ENCODE measurements at places on chromosomes 11 and 22. TPM values are rescaled to one million over a fixed set of nuclear protein-coding genes. Genes with fewer than 3 reads are reported as not detected.

The ZNF214 gene
- 1.3 TPM for total RNA-seq

The SLC22A12 gene
- not detected for total RNA-seq

The OR52E6 gene
- not detected for total RNA-seq

The MS4A6A gene
- total RNA-seq: 4.3 TPM

The KRTAP5-9 gene
- 0.27 TPM for total RNA-seq

The ART5 gene
- under 0.01 TPM for total RNA-seq

The OR51E2 gene
- under 0.01 TPM for total RNA-seq

The FGF4 gene
- not detected for total RNA-seq

The UBQLNL gene
- total RNA-seq: 0.81 TPM

The KRTAP5-8 gene
- total RNA-seq: not detected

The SLC15A3 gene
- 1.6 TPM for total RNA-seq

The CASP12 gene
- total RNA-seq: not detected

The NLRP14 gene
- under 0.01 TPM for total RNA-seq

The TP53AIP1 gene
- total RNA-seq: 0.27 TPM

The UBQLN3 gene
- total RNA-seq: 0.81 TPM

The DUSP8 gene
- 1.1 TPM for total RNA-seq

The CCDC88B gene
- 21.3 TPM for total RNA-seq

The OR8D4 gene
- total RNA-seq: not detected

The FOLH1 gene
- 0.54 TPM for total RNA-seq

The OR10A3 gene
- total RNA-seq: under 0.01 TPM

The BEST1 gene
- 1.9 TPM for total RNA-seq

The ANO1 gene
- not detected for total RNA-seq

The SLC16A8 gene
- total RNA-seq: under 0.01 TPM

The TSKU gene
- 0.27 TPM for total RNA-seq

The APOBEC3C gene
- total RNA-seq: 12.9 TPM

The OR5P2 gene
- not detected for total RNA-seq

The STIM1 gene
- total RNA-seq: 80.2 TPM

The AIFM3 gene
- 1.6 TPM for total RNA-seq

The RPS6KB2 gene
- total RNA-seq: 63.0 TPM

The MOV10L1 gene
- 0.27 TPM for total RNA-seq

The RIMBP3B gene
- total RNA-seq: 1.6 TPM

The CRKL gene
- total RNA-seq: 36.9 TPM

The MS4A12 gene
- total RNA-seq: not detected

The DENND5A gene
- total RNA-seq: 433 TPM

The PLAAT2 gene
- not detected for total RNA-seq

The WBP2NL gene
- total RNA-seq: 1.6 TPM

The CARNS1 gene
- total RNA-seq: 3.0 TPM

The P2RX6 gene
- total RNA-seq: 0.54 TPM

The VWCE gene
- 4.0 TPM for total RNA-seq

The P4HA3 gene
- 0.27 TPM for total RNA-seq

The SCT gene
- not detected for total RNA-seq

The CHRM1 gene
- under 0.01 TPM for total RNA-seq
